ENCODE measurements at places on chromosomes 12 and 14.

DNA sequence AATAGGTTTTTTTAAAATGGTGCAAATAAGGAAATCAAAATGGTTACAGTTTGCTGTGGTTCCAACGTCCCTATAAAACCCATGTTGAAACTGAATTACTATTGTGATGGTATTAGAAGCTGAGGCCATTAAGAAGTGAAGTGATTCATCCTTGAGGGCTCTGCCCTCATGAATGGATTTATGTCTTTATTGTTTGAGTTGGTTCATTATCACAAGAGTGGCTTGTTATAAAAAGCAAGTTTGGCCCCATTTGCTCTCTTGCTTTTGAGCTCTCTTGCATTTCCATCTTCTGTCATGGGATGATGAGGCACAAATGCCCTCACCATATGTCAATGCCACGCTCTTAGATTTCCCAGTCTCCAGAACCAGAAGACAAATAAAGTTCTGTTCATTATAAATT is 62.3 kb downstream of the PRKD1 start:
- DNase-seq, result no peak

DNA sequence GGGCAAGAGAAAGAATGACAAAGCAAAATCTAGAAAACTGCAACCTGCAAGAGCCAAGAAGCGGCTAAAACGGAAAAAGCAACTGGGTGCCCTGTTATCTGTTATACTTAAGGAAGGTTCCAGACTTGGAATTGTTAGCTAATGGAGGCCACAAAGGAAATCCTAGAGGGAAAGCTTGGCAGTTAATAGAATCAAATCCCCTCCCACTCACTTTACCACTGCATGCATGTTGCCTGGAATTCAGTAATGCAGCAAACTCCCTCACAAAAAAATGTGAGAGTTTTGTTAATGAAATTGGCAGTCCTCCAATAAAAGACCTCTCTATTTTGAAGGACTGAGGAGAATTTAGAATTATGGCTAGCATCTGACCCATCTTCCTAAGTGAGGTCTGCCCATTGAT is 164.2 kb upstream of the SOX5 start:
- DNase-seq, result no peak

- DNase-seq, result no peak
Measured at GRCh38 chr12:8089716-8090115, 7.6 kb downstream of the NECAP1 start.

GRCh38 chr14:64702493-64703394 is 1.5 kb upstream of the PLEKHG3 start:
- DNase-seq, result no peak

DNA sequence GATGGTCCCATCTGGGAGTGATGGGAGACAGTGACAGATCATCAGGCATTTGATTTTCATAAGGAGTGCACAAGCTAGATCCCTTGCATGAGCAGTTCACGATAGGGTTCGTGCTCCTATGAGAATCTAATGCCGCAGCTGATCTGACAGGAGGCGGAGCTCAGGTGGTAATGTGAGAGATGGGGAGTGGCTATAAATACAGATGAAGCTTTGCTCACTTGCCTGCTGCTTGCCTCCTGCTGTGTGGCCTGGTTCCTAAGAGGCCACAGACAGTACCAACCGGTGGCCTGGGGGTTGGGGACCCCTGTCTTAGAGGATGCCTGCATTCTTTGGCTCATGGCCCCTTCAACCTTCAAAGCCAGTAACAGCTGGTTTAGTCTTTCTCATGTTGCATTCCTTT is 130.3 kb downstream of the PTPN11 start:
- no peak for DNase-seq

GRCh38 chr14:98924046-98924445 is 348.0 kb downstream of the BCL11B start:
- no peak for DNase-seq

DNA sequence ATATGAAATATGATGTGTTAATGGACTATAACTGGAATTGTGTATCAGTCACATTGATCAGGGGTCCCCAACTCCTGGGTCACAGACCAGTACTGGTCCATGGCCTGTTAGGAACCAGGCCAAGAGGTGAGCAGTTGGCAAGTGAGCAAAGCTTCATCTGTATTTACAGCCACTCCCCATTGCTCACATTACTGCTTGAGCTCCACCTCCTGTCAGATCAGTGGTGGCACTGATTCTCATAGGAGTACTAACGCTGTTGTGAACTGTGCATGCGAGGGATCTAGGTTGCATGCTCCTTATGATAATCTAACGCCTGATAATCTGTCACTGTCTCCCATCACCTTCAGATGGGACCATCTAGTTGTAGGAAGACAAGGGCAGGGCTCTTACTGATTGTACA is 72.3 kb downstream of the CDK17 start:
- no peak for DNase-seq

GRCh38 chr12:115049614-115050013 is 365.6 kb upstream of the TBX3 start:
- DNase-seq, result no peak

GRCh38 chr14:77438596-77438995 is 15.3 kb upstream of the NOXRED1 start:
- DNase-seq, result no peak

DNA sequence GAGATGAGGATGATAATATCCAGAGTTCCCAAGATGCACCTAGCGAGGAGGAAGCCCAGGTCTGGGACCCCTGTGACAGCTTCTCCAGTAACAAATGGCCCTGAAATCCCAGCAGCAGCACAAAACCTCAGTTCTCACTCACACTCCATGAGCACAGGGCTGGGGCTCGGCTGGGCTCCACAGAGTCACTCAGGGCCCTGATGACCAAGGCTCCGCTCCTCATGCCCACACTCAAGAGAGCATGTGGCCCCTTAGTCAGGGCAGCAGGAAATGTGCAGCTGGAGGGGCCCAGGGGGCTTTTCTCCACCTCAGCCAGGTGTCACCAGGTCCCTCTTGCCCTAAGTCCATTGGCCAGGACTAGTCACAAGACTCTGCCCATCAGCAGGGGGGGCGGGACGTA is 242.7 kb upstream of the SFSWAP start:
- DNase-seq, result no peak

- DNase-seq, result no peak
Measured at GRCh38 chr12:47763481-47764346, 5.0 kb upstream of the RAPGEF3 start.

DNA sequence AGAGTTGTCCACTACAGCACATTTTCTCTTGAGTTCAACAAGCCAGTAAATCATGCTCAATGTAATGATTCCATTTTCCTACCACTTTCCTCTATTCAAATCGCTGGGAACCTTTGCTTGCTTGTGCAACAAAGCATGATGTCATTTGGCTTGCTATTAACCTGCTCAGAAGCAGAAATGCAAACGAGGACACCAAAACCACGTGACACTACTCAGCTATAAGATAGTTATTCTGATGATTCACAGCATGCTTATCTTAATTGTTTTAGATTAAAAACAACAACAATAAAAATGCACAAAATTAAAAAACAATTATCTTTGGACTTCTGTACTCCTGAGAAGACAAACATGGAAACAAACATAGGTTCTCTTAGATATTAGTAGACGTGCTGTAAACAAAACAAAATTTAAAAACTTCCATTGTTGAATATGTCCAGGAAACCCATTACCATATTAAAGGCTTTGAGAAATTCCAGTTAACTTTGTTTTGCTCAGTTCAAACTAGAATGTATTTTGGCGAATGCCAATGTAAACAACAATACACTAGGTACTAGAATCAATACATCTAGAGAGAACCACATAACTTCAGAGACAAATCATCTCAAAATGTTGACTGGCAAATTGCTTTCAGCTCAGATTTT is 77.5 kb upstream of the KRAS start:
- DNase-seq, result no peak

GRCh38 chr12:96578526-96579125 is 89.2 kb downstream of the CFAP54 start:
- DNase-seq, result no peak

DNA sequence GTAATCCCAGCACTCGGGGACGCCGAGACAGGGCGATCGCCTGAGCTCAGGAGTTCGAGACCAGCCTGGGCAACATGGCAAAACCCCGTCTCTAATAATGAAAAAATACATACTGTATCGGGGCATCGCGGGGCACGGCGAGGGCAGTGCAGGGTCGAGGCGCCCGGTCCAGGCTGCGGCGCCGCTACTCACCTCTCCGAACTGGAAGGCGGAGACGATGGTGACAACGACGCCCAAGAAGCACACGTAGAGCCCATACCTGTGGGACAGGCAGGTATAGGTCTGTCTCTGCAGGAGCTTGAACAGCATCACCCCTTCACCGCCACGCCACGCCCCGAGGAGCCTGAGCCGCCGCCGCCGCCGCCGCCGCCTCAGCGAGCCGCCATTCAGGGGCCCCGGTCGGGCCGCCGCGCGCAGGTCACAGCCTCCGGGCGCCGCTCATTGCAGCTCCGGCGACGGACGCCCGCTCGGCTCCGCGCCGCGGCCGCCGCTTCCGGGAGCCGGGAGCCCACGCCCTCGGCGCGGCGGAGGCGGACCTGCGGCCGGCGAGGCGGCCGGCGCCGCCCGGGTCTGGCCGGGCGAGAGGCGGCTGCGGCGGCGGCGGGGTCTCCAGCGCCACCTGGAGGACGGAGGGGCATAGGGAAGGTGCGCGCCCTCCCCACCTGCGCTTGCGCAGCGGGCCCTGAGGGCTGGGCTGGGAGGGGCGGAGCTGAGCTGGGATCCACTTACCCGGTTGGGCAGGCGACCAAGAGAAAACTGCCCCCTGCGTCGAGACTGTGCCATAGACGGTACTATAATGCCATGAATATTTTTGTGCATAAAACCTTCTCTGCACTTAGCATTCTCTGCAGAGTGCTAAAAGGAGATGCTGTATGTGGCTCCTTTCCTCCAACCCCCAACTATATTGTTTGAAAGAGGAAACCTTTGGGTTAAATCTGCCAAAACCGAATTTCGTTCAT is at the start of gene GNPTAB:
TSS of gene GNPTAB (minus strand) at position 593 of the 959 bp plus-strand sequence. CDS start at position 309, 284 bp downstream.
- DNase-seq, result peak; percentile 94

GRCh38 chr12:52867642-52868041 is 18.8 kb upstream of the KRT78 start:
- DNase-seq, result peak; percentile 20

DNA sequence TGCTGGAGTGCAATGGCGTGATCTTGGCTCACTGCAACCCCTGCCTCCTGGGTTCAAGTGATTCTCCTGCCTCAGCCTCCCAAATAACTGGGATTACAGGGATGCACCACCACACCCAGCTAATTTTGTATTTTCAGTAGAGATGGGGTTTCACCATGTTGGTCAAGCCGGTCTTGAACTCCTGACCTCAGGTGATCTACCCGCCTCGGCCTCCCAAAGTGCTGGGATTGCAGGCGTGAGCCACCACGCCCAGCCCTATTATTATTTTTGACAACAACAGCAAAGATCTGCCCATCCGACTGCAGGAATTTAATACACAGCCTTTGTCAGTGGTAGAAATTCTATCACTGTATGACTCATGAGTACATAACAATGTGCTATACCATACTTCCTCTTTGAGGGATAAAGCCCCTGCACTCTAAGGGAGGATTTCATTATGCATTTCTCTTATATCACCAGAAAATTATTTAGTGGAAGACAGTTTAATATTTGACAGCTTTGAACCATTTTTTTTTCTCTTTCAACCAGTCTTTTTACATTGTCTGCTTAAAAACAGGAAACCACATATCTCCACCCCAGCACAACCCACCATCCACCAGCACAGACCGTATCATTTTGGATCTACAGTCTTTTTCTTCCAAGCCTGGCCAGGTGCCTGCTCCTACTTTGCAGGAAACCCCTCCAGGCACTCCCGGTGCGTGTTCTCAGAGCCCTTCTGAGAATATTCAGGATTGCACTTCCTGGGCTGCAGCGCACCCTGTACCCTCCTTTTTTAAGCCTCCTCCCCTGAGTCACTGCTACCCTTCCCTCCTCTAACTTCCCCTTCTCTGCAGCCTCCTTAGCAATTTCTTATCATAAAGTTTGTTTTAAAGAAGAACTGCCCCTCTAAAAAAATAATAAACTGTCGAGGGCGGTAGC is 594 bp downstream of the ARHGDIB start:
- no peak for DNase-seq

Data from activated CD4-positive, alpha-beta T cell treated with anti-CD3 and anti-CD28 coated beads, Interleukin-2, amount 50 U/mL, for 48 hours (primary cell).